ENCODE measurements at places on chromosomes 11 and 22. TPM values are rescaled to one million over a fixed set of nuclear protein-coding genes. Genes with fewer than 3 reads are reported as not detected.

GRCh38 chr11:93512073-93512475 lies 31.1 kb downstream of the SMCO4 start:
- no peak for DNase-seq

- no peak for DNase-seq
Measured at GRCh38 chr11:116519499-116519898, 253.3 kb downstream of the BUD13 start.

GRCh38 chr11:10108915-10109680 lies 184.9 kb downstream of the SBF2 start:
- peak; percentile 62 for DNase-seq

DNA sequence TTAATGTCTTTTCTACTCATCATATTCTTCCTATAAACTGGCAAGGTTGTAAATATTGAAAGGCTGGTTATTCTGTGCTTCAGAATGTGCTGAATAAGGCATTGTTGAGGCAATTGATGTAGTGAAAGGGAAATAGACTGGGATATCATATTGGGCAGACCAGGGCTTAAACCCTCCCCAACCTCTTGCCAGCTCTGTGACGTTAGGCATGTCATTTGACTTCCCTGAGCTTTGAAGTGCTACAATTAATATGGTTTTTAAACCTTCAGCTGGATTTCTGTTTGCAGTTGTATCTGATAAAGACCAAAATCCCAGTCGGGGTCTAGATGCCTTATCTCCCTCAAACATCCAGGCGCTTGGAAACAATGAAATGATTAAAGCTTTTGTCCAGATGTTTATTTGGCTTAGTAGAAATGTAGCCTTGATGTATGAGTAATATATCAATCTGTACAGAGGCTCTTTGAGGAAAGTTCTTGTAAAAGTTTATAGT lies 208.1 kb downstream of the DBX1 start:
- DNase-seq = no peak

- no peak for DNase-seq
Measured at GRCh38 chr22:40265783-40266182, 80.5 kb upstream of the ADSL start.

DNA sequence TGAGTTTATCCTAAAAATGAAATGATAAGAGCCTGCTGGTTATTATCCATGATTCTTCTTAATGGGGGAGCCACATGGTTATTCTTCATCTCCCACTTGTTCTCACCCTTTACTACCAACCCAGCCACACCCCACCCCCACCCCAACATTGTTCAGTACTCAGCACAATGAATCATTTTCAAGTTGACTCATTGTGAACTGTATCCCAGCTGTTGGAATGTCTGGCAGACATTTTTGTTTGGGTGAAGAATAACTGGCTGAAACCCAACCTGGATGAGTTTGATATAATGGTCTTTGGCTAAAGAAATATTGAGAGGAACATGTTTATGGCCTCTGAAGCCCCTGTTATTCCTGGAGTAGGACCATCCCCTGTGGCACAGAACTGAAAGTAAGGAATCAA lies 136.2 kb downstream of the ELP4 start:
- peak; percentile 56 for DNase-seq

DNA sequence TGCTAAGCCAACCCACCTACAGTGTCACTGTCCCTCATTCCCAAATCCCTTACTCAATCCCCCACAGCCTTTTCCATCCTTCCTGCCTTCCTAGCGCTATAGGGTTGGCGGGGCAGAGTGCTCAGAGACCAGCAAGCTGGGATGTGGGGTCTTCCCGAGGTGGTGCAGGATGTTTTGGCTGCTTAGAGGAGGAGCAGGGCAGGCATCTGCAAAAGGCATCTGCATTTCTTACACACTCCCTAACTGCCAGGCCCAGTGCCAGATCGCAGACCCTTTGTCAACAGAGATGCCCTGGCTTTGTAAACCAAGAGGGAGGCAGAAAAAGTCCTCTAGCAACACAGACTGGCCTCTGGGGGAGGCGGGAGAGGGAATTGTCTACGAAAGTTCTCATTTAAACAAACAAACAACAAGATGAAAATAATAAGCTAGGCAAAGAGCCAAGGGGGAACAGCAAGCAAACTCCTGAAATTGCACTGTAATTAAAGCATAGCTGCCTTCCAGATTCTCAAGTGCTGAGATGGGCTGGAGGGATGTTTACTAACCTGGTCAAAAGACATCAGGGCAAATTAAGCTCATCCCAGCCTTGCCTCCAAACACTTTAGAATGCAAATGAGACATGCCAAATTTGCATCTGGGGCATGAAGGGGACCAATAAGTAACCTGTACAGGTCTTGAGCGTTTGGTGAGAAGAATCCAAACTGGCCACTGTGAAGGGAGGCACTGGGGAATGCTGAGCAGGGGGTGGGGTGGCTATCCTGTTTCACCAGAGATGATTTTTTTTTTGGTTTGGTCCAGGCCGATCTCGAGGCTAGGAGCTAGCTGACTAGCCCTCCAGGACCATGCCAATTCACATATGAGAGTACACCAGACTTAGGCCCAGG lies 38.1 kb upstream of the ADA2 start:
- no peak for DNase-seq

GRCh38 chr11:43788421-43788820 lies 92.2 kb upstream of the ALKBH3 start:
- peak; percentile 78 for DNase-seq

GRCh38 chr11:126102436-126102981 lies 39.8 kb upstream of the CDON start:
- DNase-seq = peak; percentile 72

- DNase-seq = no peak
Measured at GRCh38 chr11:58921778-58922390, 17.4 kb upstream of the GLYATL1 start.

DNA sequence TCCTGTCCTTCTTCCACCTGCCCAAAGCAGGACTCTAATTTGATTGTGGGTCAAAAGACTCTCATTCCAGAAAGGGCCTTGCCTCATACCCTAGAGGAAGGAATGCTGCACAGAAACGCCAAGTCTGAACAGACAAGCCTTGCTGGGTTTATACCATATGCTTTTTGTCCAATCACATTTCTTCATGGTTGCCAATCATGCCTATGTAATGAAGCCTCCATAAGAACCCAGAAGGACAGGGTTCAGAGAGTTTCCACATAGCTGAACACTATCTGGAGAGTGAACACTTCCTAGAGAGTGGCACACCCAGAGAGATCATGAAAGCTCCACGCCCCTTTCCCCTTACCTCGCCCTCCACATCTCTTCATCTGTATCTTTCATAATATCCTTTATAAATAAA lies 4.8 kb upstream of the SAA2 start:
- DNase-seq = no peak

Gene FAM83F
- total RNA-seq = not detected

Gene ANGPTL5
- total RNA-seq = not detected

Gene ACRV1
- total RNA-seq = not detected

Data from A673 (cell line).